ENCODE measurements at places on chromosomes 3 and 15.

DNA sequence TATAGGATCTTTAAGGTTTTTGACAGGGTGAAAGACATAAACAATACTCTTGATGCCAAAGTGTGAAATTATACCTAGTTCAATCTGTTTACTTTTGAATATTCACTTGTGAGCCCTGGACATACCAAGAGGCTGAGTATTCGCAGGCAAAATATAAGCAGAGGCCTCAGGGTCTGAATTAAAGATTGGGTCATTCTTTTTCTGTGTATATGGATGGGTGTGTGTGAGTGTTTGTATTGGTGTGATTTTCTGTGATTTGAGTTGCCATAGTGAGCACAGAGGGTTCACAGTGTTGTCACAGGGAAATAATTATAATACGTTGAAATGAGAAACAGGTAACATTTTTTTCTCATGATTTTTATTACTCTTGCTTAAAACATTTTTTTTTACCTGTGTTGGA lies 770.7 kb upstream of the ALCAM start:
- no peak for DNase-seq

DNA sequence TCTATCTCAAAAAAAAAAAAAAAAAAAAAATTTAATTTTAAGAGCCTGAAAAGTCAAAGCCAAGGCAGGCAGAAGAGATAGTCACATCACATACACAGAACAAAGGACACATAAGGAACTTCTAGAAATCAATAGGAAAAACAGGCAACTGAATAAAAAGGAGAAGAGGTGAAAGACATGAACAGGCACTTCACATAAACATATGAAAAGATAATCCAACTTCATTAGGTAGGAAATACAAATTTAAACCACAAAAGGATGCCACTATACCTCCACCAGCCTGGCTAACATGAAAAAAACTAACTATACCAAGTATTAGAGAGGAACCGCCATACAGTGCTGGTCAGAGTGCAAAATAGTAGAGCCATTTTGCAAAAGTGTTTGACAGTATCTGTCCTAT lies 14.1 kb downstream of the CCDC12 start:
- DNase-seq = no peak

DNA sequence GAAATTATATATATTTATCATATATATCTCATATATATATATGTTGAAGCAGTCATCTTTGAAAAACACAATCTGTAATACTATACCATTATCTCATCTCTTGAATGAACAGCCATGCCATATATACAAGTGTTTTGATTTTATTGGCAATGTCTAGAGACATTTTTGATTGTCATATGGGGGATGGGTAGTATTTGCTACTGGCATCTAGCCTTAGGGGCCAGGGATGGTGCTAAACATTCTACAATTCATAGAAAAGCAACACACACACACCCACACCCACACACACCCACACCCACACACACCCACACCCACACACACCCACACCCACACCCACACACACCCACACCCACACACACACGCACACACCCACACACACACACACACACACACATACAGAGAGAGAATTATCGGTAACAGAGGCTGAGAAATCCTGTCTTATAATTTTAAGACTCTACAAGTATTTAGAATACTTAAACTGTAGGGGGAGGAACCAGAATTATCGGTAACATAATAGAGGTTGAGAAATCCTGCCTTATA lies 11.1 kb upstream of the PIK3R4 start:
- no peak for DNase-seq

- no peak for DNase-seq
Measured at GRCh38 chr3:183291497-183292031, 38.5 kb downstream of the B3GNT5 start.

GRCh38 chr3:21477541-21478288 lies 273.3 kb downstream of the ZNF385D start:
- DNase-seq = no peak

DNA sequence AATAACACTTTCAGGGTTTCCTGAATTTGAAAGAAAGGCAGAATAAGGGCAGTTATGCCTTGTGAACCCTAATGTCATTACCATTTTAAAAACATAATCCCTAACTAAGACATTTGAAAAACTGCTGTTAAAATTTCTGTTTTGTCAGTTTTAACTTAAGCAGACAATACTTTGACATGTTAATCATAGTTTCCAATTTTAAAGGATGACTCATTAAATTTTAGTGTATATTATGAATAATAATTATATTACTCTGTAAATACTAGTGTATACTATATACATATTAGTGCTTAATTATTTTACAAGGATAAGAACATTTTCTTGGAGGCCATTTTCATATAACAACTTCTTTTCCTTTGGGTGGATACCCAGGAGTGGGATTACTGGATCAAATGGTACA lies 553.1 kb upstream of the BCHE start:
- DNase-seq = no peak

GRCh38 chr3:152071924-152072323 lies 196.8 kb upstream of the MBNL1 start:
- DNase-seq = no peak

GRCh38 chr3:89320186-89320585 lies 212.8 kb downstream of the EPHA3 start:
- DNase-seq = no peak

- DNase-seq = no peak
Measured at GRCh38 chr15:40274350-40275274, 8.3 kb downstream of the ANKRD63 start.

- DNase-seq = no peak
Measured at GRCh38 chr3:112111785-112112402, 21.2 kb downstream of the GCSAM start.

GRCh38 chr15:49015896-49016295 lies 30.4 kb downstream of the SECISBP2L start:
- no peak for DNase-seq

- DNase-seq = no peak
Measured at GRCh38 chr15:81530271-81530691, 156.3 kb upstream of the TMC3 start.

Measured in RWPE2 (cell line).